Suprapubic skin (tissue), 4 donors: ENCODE measurements at places on chromosomes 7 and 10. TPM values are rescaled to one million over a fixed set of nuclear protein-coding genes. Genes with fewer than 3 reads are reported as not detected.

The FZD1 gene
- total RNA-seq, result 43.4 TPM

The CYP2C8 gene
- total RNA-seq, result not detected

The TMUB1 gene
- total RNA-seq, result 50.3 TPM

The UCN3 gene
- not detected for total RNA-seq

The RBP4 gene
- 20.3 TPM for total RNA-seq

The RADIL gene
- 4.9 TPM for total RNA-seq

DNA sequence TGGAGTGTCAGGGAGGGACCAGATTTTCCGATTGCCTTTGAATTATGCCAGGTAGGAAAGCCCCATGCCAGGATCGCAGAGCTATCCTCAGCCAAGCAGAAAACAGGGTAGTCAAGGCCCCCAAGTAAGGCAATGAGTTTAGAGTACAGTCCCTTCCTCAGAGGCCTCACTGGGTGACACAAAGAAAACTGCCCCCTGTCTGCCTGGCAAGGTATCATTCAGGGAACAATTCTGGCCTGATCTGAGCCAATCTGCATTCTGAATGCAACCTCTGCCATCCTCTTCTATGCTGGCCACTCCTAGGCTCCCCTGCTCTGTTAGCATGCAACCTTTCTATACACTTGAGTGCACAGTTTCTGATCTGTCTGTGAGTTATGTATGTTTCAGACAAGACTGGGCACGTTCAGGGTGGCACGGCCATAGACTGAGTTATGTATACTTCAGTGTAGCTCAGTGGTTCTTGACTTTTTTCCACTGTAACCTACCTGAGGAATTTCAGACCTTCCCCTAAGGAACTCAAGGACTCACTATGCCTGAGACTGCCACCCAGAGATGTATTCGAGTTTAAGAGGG, 336.8 kb downstream of the PLXNA4 start:
- H3K4me3 ChIP-seq, result no peak overlapping the region
- peaks cover 19% of the 10 kb centered on the region for H3K4me1 ChIP-seq
- DNase-seq, result no peak
- H3K36me3 ChIP-seq, result no peaks in the 10 kb centered on the region
- H3K27me3 ChIP-seq, result no peaks in the 10 kb centered on the region
- no peak overlapping the region for H3K27ac ChIP-seq

DNA sequence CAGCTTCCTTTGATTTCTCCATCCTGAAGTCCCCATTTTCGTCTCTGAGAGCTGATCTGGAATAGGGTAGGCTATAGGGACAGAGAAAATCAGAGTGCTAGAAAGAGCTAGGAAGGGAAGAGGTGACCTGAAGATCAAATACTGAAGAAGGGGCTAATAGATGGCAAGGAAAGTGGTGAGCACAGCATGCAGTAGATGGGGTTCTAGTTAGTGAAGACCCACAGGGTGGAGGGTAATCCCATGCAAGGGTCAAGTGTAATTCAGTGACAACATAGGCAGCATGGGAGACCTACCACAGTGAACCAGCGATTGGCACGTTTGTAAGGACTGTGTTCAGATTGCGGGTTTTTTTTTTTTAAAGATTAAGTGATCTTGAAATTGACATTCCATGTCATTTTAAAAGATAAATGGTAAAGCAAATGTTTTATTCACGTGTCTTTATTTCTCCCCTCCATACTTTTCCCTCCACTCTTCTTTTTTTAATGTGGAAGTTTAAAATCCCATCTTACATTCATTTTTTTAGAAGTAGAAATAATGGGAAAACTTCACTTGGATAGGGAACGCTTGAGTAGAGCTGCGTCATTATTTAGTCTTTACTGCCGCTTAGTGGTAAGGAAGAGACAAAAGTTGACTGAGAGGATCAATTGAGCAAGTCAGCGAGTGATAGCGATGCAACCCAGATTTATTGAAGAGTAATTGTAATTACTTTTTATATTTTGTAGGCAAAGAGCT, 21.0 kb upstream of the ABI1 start:
- no peak overlapping the region for H3K4me3 ChIP-seq
- no peak overlapping the region for H3K27ac ChIP-seq
- no peak for DNase-seq

DNA sequence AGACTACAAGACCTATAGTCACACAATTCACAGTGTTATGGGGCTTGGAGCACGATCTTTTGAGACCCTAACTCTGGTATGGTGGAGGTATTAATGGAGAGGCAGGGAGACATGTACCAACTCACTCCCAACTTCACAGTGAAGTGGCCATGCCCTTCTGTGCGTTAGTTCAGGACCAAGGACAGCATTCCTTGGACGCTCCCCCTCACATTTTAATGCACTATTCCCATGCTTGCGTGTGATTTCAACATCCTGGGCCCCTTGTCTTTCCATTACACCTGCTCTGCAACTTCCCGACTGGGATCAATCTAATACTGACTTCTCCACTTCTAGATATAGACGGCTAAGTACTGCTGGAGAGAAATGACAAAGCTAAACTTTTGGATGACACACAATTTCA, 72.7 kb downstream of the PLCE1 start:
- no peaks in the 10 kb centered on the region for H3K27me3 ChIP-seq
- no peaks in the 10 kb centered on the region for H3K36me3 ChIP-seq
- no peak overlapping the region for H3K4me3 ChIP-seq
- DNase-seq, result no peak
- no peak overlapping the region for H3K27ac ChIP-seq

- H3K4me1 ChIP-seq, result peaks cover 2% of the 10 kb centered on the region
- no peak overlapping the region for H3K27ac ChIP-seq
- no peaks in the 10 kb centered on the region for H3K36me3 ChIP-seq
- no peaks in the 10 kb centered on the region for H3K27me3 ChIP-seq
- H3K4me3 ChIP-seq, result no peak overlapping the region
Observed at GRCh38 chr10:18260310-18260922, 120.2 kb downstream of the CACNB2 start.

DNA sequence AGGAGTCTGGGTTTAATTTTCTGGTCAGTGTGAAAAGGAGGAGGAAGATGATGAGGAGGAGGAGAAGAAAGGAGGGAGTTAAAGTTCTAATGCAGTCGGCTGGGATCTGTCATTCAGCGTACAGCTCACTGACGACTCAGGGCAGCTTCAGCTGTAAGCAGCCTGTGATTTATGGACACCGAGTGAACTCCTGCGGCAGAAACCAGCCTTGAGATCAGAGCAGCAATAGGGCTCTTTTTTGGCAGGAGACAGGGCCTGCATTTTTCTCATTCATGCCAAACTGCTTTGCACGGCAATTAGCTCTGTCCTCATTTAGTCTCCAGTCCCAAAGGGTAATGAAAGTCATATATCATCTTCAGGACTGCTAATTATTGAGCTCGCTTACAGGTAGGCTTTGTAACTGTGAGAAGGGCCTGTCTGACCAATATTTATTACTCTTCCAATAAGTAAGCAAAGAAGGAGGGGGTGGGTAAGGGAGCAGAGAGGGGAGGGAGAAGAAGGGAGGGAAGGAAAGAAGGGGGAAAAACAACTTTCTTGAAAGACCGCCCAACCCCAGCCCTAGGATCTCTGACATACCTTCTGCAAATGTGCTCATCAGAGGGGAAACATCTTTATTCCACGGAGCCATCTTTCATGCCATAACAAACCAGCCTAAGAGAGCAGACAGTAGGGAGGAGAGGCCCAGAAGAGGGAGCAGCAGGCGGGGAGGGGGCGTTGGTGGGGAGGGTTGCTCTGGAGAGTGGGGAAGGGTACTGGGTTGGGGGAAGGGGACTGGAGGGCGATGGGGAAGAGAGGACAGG, 48.1 kb upstream of the COMTD1 start:
- peak overlapping the region; percentile 56 for H3K27ac ChIP-seq
- peak overlapping the region; percentile 10 for H3K4me3 ChIP-seq
- H3K36me3 ChIP-seq, result no peaks in the 10 kb centered on the region
- peak; percentile 52 for DNase-seq
- H3K4me1 ChIP-seq, result peaks cover 17% of the 10 kb centered on the region

- no peak overlapping the region for H3K4me3 ChIP-seq
- H3K27ac ChIP-seq, result no peak overlapping the region
- peaks cover 81% of the 10 kb centered on the region for H3K4me1 ChIP-seq
- no peaks in the 10 kb centered on the region for H3K27me3 ChIP-seq
Observed at GRCh38 chr7:106063024-106063423, 49.1 kb downstream of the SYPL1 start.

DNA sequence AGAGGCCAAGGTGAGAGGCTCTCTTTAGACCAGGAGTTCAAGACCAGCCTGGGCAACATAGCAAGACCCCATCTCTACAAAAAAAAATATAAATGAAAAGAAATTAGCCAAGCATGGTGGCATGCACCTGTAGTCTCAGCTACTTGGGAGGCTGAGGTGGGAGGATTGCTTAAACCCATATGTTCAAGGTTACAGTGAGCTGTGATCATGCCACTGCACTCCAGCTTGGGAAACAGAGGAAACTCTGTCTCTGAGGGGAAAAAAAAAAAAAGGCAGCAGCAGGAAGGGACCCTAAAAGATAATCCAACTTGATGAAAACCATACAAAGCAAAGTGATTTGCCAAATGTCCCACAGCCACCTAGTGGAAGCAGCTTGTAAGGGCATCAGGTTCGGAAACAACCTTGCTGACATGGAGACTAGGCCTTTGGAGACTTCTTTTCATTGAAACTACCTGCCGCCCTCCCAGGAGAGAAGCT, 15.6 kb upstream of the PBLD start:
- no peak overlapping the region for H3K4me3 ChIP-seq
- no peak for DNase-seq
- H3K27me3 ChIP-seq, result no peaks in the 10 kb centered on the region
- no peak overlapping the region for H3K27ac ChIP-seq
- H3K36me3 ChIP-seq, result peaks cover 72% of the 10 kb centered on the region
- no peaks in the 10 kb centered on the region for H3K4me1 ChIP-seq

DNA sequence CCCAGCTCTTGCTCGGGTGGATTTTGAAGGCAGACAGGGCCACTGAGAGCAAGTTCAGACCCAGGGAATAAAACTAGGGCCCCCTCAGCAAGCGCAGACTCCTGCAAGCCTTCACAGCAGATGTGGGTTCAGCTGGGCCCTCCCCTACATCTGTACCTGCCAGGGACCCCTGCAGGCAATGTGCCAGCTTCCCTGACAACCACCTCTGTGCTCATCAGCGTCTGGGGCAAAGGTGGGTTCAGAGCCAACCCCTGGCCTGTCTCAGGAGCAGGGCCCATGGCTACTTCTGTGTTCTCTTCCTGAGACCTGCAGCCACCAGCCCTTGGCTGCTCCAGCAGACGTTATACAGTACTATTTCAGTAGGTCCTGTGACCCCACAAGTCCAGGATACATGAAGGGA, 189.5 kb downstream of the DIP2C start:
- no peaks in the 10 kb centered on the region for H3K27me3 ChIP-seq
- no peak overlapping the region for H3K27ac ChIP-seq
- no peak overlapping the region for H3K4me3 ChIP-seq
- H3K4me1 ChIP-seq, result peaks cover 8% of the 10 kb centered on the region

GRCh38 chr7:47217570-47218360, 364.1 kb downstream of the TNS3 start:
- H3K27me3 ChIP-seq, result no peaks in the 10 kb centered on the region
- no peak overlapping the region for H3K4me3 ChIP-seq
- H3K36me3 ChIP-seq, result no peaks in the 10 kb centered on the region
- H3K4me1 ChIP-seq, result peaks cover 12% of the 10 kb centered on the region
- DNase-seq, result no peak

DNA sequence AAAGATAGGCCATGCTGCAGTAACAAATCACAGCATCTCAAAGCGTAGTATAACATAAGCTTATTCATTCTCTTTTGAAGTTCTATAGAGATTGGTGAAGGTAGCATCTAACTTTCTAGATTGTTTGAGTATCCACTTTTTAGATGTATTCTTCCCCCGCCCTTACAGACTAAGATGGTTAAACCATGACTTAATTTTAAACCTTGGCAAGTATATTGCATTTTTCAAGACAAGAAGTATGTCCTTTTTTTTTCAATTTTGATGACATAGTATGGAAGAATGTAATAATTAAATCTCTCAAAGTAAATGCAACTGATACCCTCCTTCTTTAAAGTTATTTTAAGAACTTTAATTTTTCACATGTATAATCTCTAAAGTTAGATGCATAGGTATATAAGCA, 190.0 kb downstream of the KCND2 start:
- H3K4me3 ChIP-seq, result no peak overlapping the region
- H3K4me1 ChIP-seq, result no peaks in the 10 kb centered on the region
- no peaks in the 10 kb centered on the region for H3K36me3 ChIP-seq

DNA sequence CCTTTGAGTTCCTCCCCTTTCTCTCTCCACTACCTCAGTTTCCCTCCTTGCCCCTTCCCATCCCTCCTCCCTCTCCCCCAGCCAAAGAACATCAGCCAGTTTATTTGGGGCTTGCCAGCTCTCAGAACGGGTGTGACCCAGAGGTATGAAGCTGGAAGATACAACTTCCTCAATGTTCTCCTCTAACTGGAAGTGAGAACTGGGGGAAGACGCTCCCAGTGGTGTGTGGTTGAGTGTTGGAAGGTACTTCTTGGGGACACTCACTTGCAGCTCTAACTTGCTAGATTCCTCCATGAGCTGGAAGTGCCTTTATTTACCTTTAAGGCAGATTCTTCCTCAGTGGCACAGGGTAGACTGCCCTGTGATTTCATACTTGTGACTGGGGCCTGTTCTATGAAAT, 110.5 kb upstream of the HABP2 start:
- H3K27ac ChIP-seq, result no peak overlapping the region
- H3K27me3 ChIP-seq, result peaks cover 5% of the 10 kb centered on the region
- DNase-seq, result no peak
- no peaks in the 10 kb centered on the region for H3K4me1 ChIP-seq
- no peak overlapping the region for H3K4me3 ChIP-seq
- H3K36me3 ChIP-seq, result no peaks in the 10 kb centered on the region

DNA sequence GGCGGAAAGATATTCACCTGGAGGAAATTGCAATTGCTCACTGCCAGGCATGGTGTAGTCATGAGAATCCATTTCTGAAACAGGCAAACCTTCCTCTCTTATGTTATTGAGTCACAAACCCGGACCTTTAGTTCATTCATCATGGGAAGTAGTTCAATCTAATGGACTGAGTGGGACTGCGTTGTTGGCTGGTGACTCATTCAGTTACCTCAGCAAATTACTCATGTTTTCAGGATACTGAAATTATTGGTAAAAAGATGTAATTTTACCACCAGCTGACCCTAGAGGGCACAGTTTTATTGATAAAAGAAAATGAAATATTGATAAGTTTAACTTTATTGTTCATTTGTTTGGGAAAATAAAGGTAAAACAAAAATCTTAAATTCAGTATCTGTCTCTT, 1194.4 kb upstream of the SORCS1 start:
- H3K36me3 ChIP-seq, result no peaks in the 10 kb centered on the region
- DNase-seq, result no peak
- no peaks in the 10 kb centered on the region for H3K27me3 ChIP-seq
- H3K4me1 ChIP-seq, result no peaks in the 10 kb centered on the region
- no peak overlapping the region for H3K4me3 ChIP-seq

- H3K36me3 ChIP-seq, result no peaks in the 10 kb centered on the region
- H3K4me3 ChIP-seq, result no peak overlapping the region
- no peak for DNase-seq
- no peaks in the 10 kb centered on the region for H3K27me3 ChIP-seq
- H3K4me1 ChIP-seq, result peaks cover 26% of the 10 kb centered on the region
Observed at GRCh38 chr10:48309711-48310226, 3.3 kb downstream of the MAPK8 start.

GRCh38 chr7:3616306-3616705, 315.3 kb downstream of the SDK1 start:
- no peak overlapping the region for H3K27ac ChIP-seq
- DNase-seq, result no peak
- H3K4me1 ChIP-seq, result no peaks in the 10 kb centered on the region
- no peak overlapping the region for H3K4me3 ChIP-seq

GRCh38 chr10:80172896-80173295, 32.4 kb downstream of the ANXA11 start:
- no peak overlapping the region for H3K27ac ChIP-seq
- no peak for DNase-seq
- no peaks in the 10 kb centered on the region for H3K27me3 ChIP-seq
- H3K4me1 ChIP-seq, result peaks cover 44% of the 10 kb centered on the region
- no peak overlapping the region for H3K4me3 ChIP-seq
